IMR-90 (cell line): ENCODE measurements at places on chromosomes 12 and 14.

- DNase-seq, result no peak
These were observed 3.2 kb downstream of the PPP1CC start for GRCh38 chr12:110739488-110739887.

DNA sequence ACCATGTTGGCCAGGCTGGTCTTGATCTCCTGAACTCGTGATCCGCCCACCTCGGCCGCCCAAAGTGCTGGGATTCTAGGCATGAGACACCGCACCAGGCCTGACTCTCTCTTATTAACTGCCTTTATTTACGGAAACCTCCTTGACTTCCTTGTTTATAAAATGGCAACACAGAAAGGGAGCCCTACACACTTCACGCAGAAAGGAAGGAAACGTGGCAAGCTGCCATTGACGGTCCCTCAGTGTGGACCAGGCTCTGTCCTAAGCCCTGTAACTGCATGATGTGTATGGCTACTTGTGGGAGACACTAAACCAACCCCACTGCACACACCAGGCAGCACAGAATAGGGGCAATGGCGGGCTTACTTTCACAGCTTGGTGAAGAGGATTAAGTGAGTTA, 11.7 kb downstream of the CINP start:
- DNase-seq, result no peak

DNA sequence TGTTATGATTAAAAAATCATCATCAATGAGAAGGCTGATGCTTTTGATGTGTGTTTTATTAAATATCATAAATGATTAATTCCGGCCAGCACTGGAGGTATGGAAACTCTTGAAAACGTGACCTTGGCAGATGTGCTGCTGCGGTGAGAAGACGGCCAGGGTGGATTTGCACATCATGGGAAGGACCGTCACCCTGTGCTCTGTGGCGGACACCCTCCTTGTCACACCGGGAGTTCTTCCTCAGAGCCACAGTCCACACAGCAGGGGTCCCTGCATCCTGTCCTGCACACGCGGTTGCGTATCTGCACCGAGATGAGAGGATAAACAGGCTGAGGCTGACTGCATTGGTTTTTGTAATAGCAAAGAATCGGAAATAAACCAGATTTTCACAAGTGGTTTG, 33.5 kb downstream of the FZD10 start:
- DNase-seq, result no peak

- no peak for DNase-seq
These were observed 49.3 kb downstream of the KSR2 start for GRCh38 chr12:117919479-117919878.

DNA sequence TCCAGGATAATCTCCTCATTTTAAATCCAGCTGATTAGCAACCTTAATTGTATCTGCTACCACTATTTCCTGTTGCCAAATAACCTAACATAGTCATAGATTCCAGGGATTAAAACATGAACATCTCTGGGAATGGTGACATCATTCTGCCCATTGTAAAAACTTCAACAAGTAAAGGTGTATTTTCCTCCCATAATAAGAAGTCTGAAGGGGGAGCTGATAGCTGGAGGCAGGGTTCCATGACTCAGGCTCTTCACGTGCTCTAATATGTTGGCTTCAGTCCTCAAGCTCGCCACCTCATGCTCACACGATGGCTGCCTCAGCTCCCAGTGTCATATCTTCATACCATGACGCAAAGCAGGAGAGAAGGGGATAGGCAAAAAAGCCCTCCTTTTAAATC, 172.0 kb upstream of the VASH1 start:
- DNase-seq, result no peak
